ENCODE measurements at places on chromosomes 3 and 15. TPM values are rescaled to one million over a fixed set of nuclear protein-coding genes. Genes with fewer than 3 reads are reported as not detected.

GRCh38 chr15:39411102-39411989, 169.5 kb upstream of the THBS1 start:
- no peak for DNase-seq

DNA sequence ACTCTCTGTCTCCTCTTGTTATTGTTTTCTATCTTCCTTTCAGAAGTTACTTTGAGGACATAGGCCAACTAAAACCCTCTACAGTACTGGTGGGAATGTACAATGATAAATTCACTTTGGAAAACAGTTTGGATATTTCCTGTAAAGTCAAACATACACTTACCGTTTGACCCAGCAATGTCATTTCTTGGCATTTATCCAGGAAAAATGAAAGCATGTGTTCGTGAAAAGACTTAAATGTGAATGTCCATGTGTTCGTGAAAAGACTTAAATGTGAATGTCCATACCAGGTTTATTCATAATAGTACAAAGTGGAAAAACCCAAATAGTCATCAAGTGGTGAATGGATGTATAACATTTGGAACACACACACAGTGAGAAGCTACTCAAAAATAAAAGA, 361.5 kb upstream of the DPH6 start:
- DNase-seq = no peak

DNA sequence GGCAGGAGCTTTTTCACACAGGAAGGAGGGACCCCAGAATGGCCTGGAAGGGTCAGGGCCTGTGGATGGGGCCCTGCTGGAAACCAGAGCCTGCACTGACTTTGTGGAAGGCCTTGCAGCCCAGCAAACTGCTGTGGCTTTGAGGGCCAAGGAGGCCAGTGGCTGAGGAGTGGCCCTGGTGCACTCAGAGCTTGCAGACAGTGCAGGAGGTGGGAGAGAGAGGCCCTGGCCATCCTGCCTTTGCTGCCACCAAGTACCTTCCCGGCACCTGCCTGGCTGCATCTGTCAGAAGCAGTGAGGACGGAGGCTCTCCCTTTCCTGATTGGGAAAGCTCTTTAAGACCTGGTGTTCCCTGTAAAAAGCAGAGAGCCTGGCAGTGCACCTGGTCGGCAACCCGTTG, 6.4 kb downstream of the PSTPIP1 start:
- no peak for DNase-seq

DNA sequence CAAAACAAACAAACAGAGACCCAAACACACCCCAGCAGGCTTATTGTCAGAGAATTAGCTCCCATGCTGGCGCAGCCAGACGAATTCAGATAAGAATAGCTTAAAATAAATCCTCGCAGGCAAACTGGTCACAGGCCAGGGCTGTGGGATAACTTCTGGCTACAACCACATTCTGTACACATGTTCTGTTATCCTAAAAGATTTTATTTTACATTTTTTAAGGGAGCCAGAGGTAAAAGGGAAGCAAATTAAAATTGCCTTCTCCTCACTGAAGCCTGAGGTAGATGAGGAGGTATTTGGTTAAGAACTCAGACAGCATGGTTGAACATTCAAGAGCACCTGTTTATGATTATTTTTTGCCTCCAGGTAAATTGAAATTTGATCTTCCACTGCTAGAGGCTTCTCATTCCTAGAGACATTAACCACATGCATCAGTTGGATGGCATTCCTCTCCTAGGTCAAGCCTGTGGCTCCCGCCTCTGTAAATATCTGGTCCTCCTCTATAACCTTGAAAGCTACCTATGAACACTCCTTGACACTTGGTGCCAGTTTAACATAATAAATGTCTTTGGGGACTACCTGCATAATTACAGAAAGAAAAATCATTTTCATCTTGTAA, 190.3 kb downstream of the SATB1 start:
- no peak for DNase-seq

Gene C3orf52
- 35.8 TPM for total RNA-seq

Gene TM4SF1
- total RNA-seq = 83.9 TPM

- DNase-seq = no peak
Measured at GRCh38 chr15:73873456-73873855, at the start of gene TBC1D21. Gene TBC1D21, plus strand, starts transcription at chr15:73873564. Its CDS starts 146 bp downstream, at chr15:73873710.

- DNase-seq = no peak
Measured at GRCh38 chr3:31833391-31834190, 147.5 kb downstream of the OSBPL10 start.

- DNase-seq = peak; percentile 34
Measured at GRCh38 chr15:96053031-96053780, 277.3 kb upstream of the NR2F2 start.

Gene CELSR3
- total RNA-seq = 1.4 TPM

GRCh38 chr3:122636697-122637096, 43.9 kb upstream of the PARP14 start:
- DNase-seq = no peak

GRCh38 chr3:63687278-63688225, 35.1 kb downstream of the SNTN start:
- no peak for DNase-seq

GRCh38 chr3:60598671-60599070, 652.6 kb downstream of the FHIT start:
- DNase-seq = no peak
